HT1080 (cell line): ENCODE measurements at places on chromosomes 16 and 17. TPM values are rescaled to one million over a fixed set of nuclear protein-coding genes. Genes with fewer than 3 reads are reported as not detected.

Gene RNF135
- total RNA-seq = 13.6 and 14.9 TPM in 2 replicates

Gene TMIGD1
- not detected in 2 replicates for total RNA-seq

Gene PRAC1
- total RNA-seq = not detected in 2 replicates

Gene RSKR
- 2.8 and 5.8 TPM in 2 replicates for total RNA-seq

Gene TANGO6
- 12.7 and 16.6 TPM in 2 replicates for total RNA-seq

Gene PDIA2
- 1.2 TPM in 1 of 2 replicates, not detected in the other for total RNA-seq

Gene HGS
- 165 and 172 TPM in 2 replicates for total RNA-seq

Gene ATP2A3
- 0.03 TPM in 1 of 2 replicates, not detected in the other for total RNA-seq

Gene KCNG4
- not detected in 2 replicates for total RNA-seq

Gene IST1
- total RNA-seq = 107 and 116 TPM in 2 replicates

Gene CPNE2
- total RNA-seq = 36.1 and 51.5 TPM in 2 replicates

Gene NPIPA5
- 1.5 and 3.0 TPM in 2 replicates for total RNA-seq

Gene GP1BA
- total RNA-seq = not detected in 2 replicates

Gene MT1E
- 533 and 612 TPM in 2 replicates for total RNA-seq

Gene SYNGR2
- total RNA-seq = 49.5 and 62.1 TPM in 2 replicates

Gene DNAI2
- total RNA-seq = not detected in 2 replicates

Gene TPSB2
- total RNA-seq = not detected in 2 replicates

Gene CD300E
- not detected in 2 replicates for total RNA-seq

Gene SLC5A2
- total RNA-seq = not detected in 2 replicates

Gene IRX3
- total RNA-seq = 7.2 and 9.8 TPM in 2 replicates

Gene ZNF232
- 9.1 and 9.5 TPM in 2 replicates for total RNA-seq

Gene KRT25
- not detected in 2 replicates for total RNA-seq

Gene HID1
- 0.13 and 1.8 TPM in 2 replicates for total RNA-seq

Gene PERCC1
- total RNA-seq = not detected in 2 replicates

Gene WFIKKN2
- not detected in 2 replicates for total RNA-seq

Gene CX3CL1
- total RNA-seq = 0.03 and 0.07 TPM in 2 replicates

Gene COX6A2
- total RNA-seq = not detected in 2 replicates

Gene WSCD1
- 0.10 and 0.67 TPM in 2 replicates for total RNA-seq

Gene MC1R
- 2.5 and 3.5 TPM in 2 replicates for total RNA-seq

Gene ODAD4
- total RNA-seq = 0.10 TPM in 1 of 2 replicates, not detected in the other

Gene CMTM2
- total RNA-seq = not detected in 2 replicates

Gene KRTAP16-1
- not detected in 2 replicates for total RNA-seq

Gene KRT40
- total RNA-seq = not detected in 2 replicates

Gene CACNB1
- total RNA-seq = 5.2 and 5.9 TPM in 2 replicates

Gene ADGRG1
- 11.5 and 18.9 TPM in 2 replicates for total RNA-seq
